ENCODE measurements at places on chromosomes 12 and 14.

GRCh38 chr12:124827588-124828184 lies 36.0 kb downstream of the SCARB1 start:
- DNase-seq: no peak

DNA sequence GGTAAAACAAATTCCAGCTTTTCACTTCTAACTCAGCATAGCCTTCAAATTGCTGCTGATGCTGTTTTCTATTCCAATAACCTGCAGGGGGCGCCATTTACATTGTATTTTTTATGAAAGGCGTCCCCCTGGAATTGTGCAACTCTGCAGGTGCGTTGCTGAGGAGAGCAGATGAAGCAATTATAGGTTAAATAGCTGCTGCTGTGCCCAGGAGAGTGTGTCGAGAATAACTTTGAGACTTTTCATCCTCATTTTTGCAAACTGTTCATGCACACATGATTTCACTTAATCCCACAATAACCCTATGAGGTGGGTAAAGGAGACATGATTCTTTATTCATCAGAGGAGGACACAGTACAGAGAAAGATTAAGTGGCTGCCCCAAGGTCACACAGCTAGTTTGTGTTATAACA lies 75.7 kb downstream of the MYRFL start:
- DNase-seq: peak; percentile 19

DNA sequence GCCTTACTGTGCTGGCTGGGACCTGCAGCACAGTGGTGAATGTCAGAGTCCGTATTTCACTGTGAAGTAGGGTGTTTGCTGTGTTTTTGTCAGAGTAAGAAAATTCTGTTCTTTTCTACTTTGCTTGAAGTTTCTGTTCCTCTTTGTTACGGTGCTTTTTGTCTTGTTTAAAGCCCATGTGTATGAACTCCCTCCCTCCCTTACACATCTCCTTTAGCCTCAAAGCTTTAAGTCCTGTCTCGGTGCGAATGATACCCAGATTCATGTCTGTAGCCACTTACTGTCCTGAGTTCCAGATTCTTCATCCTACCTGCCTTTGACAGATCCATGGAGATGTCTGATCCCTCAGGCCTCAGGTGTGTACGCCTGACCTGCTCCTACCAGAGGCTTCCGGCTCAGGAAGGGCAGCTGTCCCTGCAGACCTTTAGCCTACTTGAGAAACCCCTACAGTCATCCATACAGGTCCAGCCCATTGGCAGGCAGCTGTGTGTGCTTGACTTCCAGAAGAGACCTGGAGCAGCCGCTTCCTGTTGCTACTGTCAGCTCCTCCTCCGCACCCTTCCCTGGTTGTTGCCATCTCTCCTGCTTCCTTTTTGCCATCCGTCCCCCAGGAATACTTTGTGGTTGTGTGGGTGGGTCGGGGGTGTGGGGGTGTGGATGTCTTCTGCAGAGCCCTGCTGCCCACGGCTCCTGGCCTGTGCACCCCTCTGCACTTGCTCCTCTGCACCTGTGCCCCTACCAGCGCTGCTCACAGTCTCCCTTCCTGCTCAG lies 72.9 kb downstream of the DDX51 start:
- no peak for DNase-seq

DNA sequence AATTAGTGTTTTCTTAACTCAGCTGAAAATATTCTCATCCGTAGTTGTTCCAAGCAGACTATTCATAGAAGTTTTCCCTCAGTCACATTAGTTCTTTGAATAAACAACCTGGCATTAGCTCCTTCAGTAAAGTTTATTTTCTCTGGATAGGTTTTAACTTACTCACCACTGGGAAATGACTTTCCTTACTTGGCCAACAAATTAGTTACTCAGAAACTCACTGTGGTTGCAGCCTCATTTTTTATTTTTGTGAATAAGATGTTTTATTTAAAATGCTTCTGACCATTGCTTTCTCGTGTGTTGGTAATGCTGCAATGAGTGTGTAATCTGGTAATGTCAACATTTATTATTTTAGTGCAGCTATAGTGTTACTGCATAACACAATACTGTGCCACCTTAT lies 74.9 kb downstream of the NOVA1 start:
- DNase-seq: no peak

GRCh38 chr12:50050410-50051098 lies 6.8 kb upstream of the ASIC1 start:
- DNase-seq: no peak

GRCh38 chr14:66111891-66112290 lies 374.3 kb upstream of the CCDC196 start:
- DNase-seq: no peak

DNA sequence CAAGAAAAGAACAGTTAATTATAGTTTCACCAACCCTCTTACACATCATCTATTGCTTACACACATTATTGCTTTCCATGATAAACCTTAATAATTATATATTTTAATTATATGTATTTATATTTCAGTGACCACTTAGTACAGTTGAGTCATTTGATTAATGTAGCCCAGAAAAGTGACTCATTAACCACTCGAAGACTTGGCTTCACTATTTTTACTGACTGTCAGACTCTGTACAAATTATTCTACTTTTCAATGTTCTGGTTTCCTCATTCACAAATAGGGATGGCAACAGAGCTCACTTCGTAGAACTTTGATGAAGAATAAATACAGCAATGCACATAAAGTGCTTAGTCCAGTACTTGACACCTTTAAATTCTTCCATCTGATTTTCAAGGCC lies 98.3 kb downstream of the CFAP54 start:
- DNase-seq: no peak

GRCh38 chr14:77886010-77886409 lies 86.1 kb downstream of the ADCK1 start:
- no peak for DNase-seq

DNA sequence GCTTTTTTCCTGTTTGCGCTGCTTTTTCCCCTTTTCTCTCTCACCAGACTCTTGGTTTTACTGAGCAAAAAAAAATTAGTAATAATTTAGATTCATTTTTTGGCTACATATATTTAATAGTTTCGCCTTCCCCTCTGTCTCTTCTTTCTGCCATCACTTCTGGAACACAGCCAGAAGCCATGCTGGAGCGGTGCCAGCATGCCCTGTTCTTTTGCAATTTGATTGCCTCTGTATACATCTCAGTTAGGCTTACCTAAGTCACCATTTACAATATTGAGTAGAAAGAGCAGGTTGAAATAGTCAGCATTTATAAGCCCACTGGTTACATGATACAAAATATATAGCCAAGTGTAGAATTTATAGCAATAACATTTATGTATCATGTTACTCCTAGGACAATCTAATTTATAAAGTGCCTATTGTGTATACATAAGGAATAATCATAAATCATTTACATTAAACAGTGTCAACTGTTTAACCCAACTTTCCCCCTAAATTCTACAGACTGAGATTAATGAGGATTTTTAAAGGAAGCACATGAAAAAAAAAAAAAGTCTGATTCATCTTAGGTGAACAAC lies 413.8 kb upstream of the SOX5 start:
- no peak for DNase-seq

- DNase-seq: no peak
These were observed 113.2 kb downstream of the TRMT5 start for GRCh38 chr14:60867503-60868172.

GRCh38 chr12:3727877-3728632 lies 24.9 kb downstream of the CRACR2A start:
- peak; percentile 84 for DNase-seq

DNA sequence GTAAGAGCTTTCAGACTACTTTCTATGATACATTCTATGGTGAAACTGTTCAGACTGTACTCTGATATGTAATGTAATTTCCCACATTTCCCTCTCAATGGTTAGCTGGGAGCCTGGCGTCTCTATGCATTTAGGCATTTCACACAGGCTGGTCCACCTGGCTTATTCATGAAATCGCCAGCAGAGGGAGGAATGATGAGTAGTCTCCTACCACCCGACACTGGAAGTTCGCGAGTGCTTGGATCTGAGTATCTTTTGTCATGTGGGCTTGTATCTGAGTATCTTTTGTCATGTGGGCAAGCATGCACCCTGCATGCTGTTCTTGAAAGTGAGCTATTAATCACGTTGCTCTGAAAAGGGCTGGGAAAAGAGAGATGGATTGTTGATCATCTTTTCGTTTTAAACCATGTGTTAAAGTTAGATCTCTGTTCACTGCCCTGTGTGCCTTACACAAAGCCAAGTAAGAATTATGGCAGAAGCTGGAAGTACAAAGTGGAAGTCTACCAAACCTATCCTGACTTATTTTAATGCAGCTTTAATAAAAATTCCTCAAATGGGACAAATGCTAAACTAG lies 235.0 kb downstream of the ATP23 start:
- DNase-seq: no peak

GRCh38 chr12:1716215-1716862 lies 25.5 kb downstream of the ADIPOR2 start:
- DNase-seq: no peak

- no peak for DNase-seq
These were observed 32.1 kb downstream of the ZFYVE26 start for GRCh38 chr14:67784244-67784823.

DNA sequence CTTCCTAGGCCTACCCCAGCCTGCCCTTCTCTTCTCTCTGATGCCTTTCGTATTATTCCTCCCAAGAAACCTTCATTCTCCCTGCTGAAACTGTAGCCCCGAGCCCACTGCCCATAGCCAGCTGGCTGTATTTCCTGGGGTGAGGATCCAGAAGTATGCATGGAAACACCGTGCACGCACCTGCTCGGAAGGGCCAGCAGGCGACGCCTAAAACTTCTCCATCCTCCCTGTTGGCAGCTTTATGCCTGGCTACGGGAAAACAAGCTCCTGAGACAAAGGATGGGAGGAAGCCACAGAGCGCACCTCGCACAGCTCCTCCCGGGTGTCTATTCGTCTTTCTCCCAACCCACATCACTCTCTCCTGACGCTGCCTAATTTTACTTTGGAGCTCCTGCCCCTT lies 69.0 kb upstream of the CAPRIN2 start:
- DNase-seq: no peak

GRCh38 chr12:121933522-121934308 lies 15.3 kb downstream of the CFAP251 start:
- DNase-seq: no peak

DNA sequence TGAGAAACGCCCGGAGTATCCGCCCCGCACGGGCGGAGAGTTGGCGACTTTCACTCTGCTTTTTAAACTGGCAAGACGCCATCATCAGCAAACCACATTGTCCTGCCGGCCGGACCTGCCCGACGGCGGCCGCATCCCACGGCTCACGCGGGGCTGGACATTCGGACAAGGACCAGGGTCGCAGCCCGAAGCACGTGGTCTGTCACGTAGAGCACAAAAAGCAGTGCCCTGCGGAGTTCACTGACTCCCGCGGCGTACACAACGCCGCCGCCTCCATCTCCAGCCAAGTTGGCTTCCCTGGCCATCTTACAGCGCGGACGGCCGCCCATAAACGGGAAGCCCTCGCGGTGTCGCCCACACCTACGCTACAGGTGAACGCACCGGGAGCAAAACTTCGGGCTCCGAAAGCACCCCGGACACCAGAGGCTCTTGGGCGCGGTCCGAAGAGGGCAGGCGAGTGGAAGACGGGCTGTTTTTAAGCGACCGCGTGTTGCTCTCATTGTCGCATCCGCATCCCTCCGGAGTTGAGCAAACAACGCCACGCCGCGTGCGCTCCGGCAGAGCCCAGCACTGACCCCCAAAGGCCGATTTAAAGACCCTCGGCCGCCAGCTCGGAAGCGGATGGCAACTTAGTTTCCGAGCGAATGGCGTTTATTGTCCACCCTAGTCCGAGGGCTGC lies 966 bp downstream of the SINHCAF start:
- peak; percentile 16 for DNase-seq

DNA sequence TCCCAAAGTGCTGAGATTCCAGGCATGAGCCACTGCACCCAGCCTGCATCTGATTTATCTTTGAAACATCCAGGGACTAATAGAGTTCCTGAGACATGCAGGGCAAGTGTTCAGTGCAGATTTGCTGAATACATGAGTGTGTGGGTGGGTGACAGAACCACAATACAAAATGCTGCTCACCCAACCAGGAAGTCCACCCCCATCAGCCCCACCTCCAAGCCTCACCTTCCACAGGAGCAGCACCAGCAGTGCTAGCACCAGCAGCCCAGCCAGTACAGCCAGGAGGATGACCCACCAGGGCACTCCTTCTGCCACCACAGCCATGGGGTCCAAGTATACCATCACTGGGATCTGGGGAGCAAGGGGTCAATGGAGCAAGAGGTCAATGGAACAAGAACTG lies 20.0 kb downstream of the ITGA7 start:
- DNase-seq: no peak

DNA sequence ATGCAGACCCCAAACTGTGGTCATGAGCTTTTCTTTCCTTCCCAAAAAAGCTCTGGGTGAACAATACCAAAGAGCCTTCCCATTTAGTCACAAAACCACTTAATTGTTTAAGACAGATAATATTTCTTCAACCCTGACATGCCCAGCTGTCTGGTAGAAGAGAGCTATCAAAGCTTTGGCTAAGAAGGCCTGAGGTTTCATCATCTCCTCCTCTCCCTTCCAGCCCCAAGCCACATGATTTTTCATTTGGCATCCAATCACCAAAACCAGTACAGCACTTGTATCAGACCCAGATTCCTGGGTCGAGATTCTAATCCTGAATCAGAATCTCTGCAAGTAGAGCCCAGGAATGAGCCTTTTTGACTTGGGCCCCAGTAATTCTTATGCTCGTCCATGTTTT lies 199.6 kb upstream of the TMEM260 start:
- no peak for DNase-seq

DNA sequence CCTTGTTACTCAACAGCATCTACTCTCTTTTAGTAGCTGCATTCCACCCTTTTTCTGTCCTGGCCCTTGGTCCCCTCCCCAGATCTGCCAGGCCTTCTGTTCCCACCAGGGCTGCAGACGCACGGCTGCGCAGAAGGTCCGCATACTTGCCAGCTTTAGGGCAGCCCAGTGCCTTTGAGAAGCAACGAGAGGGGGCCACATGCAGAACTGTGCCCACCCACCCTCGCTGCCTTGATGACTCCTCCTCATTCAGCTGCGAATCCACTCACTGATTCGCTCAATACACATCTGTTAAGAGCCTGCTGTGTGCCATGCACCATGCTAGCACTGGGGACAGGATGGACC lies 39.2 kb downstream of the PRIMA1 start:
- no peak for DNase-seq

DNA sequence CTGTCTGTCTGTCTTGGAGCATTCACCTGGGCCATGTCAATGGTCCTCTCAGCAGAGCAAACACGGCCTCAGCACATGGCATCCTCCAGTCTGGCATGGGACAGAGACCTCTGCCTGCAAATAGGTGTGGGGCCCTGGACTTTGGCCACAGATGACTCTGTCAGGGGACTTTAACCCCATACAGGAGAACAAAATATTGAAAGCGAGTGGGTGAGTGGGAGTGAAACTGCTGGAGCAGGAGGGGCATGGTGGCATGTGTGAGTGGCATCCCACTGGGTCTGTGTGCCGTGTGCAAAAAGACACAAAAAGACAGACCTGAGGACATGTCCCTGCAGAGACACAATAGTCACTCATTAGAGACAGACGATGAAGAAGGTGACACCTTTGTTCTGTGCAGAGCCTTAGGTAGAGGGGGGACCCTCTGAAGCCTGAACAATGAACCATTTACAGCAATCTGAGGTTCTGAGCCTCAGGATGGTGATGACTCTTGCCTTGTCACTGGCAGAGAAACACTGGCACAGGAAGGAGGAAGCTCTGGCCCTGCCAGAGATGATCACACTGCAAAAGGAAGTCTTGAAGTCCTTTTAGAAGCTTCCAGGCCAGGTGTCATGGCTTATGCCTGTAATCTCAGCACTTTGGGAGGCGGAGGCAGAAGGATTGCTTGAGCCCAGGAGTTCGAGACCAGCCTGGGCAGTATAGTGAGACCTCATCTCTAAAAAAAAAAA lies 7.5 kb downstream of the LAG3 start:
- DNase-seq: no peak

- DNase-seq: no peak
These were observed 196.8 kb downstream of the PPM1H start for GRCh38 chr12:62738105-62738504.

- no peak for DNase-seq
These were observed 292.3 kb downstream of the DAD1 start for GRCh38 chr14:22296722-22297121.

All from T-helper 2 cell (primary cell).